HT1080 (cell line): ENCODE measurements at places on chromosomes 12 and 14.
A peak's percentile ranks its signal among the peaks of the same experiment; 100 is the strongest.

DNA sequence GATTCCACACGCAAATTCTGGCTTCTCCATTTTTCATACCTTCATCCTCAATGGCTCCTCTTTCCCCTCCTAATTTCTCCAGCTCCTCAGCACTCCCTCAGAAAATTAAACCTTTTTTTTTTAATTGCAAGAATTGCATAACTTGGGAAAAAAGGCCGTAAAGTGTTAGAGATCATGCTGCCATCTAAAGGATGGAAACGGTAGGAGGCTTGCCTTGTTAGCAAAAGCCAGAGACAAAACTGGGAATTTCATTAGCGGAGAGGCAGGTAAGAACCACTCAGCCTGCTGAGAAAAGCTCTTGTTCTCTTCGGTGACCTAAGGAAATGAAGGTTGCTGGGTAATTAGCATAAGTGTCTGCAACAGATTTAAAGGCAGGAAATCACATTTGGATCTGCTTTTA lies 204.3 kb downstream of the AEBP2 start:
- DNase-seq, result peak; percentile 17

DNA sequence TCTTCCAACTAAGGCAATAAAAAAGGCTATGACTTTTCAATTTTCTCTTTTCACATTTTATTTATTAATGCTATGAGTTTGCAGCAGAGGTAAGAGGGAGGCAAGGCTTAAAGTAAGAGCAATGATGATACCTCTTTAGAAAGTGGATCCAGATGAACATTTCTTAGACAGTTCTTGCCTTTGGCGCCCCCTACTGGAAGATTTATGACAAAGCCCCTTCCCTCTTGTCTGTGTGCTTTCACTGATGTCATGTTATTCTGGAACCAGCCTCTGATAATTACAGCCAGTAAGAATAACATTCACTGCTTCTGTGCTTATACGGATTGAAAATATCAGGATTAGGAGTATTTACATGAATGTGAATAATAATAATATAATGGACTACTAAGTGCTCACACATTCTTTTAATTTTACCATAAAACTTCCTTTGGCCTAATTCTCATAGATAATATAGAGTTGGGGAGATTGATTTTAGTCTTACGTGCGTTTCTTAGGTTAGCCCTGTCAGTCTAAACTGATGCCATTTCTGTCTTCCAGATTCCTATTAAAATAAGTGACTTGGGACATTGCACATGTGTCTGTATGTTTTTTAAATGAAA lies 1929.9 kb upstream of the SEL1L start:
- peak; percentile 31 for DNase-seq

GRCh38 chr12:22275843-22276242 lies 58.7 kb downstream of the ST8SIA1 start:
- peak; percentile 97 for DNase-seq

- no peak for DNase-seq
These were observed 262.4 kb upstream of the RMST start for GRCh38 chr12:97200181-97200580.

DNA sequence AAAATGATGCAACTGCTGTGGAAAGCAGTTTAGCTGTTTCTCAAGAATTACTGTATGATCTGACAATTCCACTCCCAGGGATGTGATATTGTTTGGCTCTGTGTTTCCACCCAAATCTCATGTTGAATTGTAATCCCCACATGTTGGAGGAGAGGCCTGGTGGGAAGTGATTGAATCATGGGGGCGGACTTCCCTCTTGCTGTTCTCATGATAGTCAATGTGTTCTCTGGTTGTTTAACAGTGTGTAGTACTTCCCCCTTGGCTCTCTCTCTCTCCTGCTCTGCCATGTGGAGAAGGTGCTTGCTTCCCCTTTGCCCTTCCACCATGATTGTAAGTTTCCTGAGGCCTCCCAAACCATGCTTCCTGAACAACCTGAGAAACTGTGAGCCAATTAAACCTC lies 93.4 kb upstream of the CPM start:
- no peak for DNase-seq

GRCh38 chr14:104795781-104796686 lies 486 bp upstream of the AKT1 start:
- DNase-seq, result no peak

DNA sequence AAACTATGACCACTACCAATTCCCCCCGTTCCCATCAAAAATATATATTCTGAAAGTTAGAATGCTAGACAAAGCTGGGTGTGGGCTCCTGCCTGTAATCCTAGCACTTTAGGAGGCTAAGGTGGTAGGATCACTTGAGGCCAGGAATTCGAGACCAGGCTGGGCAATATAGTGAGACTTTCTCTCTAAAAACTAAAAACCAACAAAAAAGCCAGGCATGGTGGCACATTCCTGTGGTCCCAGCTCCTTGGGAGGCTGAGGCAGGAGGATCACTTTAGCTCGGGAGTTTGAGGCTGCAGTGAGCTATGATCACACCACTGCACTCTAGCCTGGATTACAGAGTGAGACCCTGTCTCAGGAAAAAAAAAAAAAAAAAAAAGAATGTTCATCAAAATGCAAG lies 48.8 kb upstream of the COL2A1 start:
- DNase-seq, result no peak

DNA sequence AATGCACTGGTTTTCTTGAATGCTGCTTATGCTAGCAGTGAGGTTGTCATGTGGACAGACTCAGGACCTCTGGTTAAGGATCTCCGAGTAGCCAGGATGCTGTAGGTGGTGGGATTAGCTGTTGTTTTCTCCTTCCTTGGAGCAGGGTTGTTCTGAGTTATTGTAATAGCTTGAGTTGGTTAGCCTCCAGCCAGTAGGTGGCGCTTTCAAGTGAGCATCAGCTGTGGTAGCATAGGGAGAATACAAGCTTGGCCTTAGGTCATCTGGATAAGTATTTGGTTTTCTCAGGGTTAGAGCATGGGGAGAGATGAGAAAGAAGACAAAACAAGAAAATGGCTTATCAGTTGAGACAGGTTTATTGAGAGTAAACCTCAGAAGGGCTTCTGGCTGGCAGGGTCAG lies 299.7 kb upstream of the FBXO33 start:
- peak; percentile 15 for DNase-seq

- DNase-seq, result no peak
These were observed 705.6 kb upstream of the FOXG1 start for GRCh38 chr14:28061006-28061405.

DNA sequence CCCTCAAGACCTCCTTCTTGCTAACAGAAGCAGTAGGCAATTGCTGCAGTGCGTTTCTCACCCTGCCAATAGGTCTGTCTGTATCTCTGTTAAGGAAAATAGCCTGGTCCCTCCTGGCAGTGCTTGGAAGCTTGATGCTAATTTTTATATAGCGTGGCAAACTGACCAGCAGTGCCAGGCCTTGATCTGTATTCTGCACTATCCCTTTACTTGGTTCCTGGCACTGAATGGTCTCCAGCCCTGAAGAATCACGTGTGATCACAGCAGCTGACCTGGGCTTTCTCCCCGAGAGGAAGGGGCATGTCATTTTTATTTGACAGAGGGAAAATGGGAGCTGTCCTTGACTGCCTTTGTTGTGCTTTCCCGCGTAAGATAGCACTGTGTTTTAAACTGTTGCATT lies 48.7 kb upstream of the TRAF3 start:
- no peak for DNase-seq

GRCh38 chr14:82855912-82856391 lies 1322.3 kb upstream of the SEL1L start:
- peak; percentile 91 for DNase-seq

DNA sequence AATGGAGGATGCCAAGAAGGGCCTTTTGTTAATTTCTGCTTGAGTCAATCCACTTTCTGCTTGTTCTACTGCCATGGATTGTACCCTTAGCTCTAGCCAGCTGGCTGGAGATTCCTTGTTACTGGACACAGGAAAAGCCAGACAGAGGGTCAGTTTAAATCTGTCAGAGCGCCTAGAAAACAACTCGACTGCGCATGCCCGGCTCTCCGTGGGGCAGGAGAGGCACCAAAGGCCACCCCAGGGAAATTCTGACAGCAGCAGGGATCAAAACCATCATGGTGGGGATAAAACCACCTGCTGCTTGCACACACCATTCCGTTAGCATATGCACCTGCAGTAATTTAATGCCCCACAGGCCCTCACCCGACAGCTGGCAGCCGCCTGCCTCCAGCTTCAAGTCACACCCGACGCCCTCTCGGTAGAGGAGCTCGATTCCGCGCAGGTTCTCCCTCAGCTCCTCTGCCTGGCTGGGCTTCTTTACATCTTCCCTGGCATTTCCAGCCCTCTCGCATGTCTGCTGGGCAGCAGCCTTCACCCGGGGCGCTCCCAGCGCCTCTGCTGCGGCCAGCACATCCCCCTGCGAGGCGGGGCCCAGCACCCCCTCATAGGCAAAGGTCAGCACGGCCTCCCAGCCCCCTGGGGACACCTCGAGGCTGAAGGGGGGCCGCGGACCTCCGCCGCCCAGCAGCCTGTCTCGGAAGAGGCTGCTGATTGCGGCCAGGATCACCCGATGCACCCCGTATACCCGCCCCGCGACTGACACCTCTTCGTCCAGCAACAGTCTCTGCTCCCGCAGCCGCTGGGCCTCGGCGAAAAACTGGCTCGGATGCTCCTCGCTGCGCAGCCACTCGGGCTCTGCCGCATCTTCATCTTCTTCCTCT lies 1.0 kb downstream of the KLHL33 start:
- DNase-seq, result no peak

DNA sequence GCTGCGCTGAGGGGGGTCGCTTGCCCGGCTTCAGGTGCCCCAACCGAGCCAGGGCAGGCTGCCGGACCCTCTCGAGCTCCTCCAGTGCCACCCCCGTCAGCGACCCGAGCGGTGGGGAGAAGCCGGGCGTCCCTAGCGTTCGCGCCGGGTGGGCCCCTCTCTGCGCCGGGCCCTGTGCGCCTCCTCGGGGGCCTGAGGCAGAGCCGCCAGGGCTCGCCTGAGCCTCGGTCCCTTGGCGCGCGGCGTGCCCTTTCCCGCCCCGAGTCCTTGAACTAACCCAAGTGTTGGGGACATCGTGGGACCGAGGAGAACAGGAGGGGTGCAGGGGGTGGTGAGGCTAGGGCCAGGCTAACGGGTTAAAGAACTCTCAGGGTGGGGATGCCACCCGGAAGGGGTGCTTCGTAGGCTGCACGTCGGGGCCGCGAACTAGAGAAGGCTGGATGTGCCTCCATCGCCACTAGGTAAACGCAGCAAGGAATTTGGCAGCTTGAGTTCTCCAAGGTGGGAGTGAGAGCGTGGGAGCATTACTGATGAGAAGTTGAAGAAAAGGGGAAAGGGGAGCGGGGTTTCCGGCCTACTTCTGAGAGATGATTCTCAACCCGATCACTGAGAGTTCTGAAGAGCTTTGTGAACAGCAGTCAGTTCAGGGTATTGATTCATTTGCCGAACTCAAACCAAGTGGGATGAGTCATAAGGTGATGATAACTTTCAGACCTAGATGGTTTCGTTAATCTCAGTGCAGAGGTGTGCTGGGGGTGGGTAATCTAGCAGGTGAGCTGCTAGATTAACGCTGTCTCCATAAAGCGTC lies 618 bp downstream of the RNF34 start:
- peak; percentile 50 for DNase-seq

- no peak for DNase-seq
These were observed 166.5 kb upstream of the GSC start for GRCh38 chr14:94936401-94936892.

GRCh38 chr12:78392918-78393317 lies 471.7 kb upstream of the SYT1 start:
- DNase-seq, result peak; percentile 34

DNA sequence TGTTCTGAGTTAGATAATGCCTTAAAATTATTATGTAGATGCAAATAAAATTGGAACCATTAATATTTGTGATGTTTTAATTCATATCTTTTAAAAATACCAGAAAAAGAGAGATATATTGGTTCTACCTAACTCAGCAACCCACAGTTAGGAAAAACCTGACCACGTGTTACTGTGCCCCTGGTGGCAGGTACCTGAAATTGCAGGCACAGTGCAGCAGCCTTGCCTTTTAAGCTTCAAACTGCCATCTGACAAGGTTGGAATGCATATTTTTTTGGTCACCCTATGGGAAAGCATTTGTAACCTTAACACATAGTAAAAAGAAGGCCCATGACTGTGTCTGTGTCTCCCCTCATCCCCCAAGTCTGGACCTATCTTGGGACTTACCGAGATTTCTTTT lies 109.4 kb upstream of the NOS1 start:
- DNase-seq, result no peak

- no peak for DNase-seq
These were observed 13.3 kb downstream of the SDS start for GRCh38 chr12:113390064-113391043.

DNA sequence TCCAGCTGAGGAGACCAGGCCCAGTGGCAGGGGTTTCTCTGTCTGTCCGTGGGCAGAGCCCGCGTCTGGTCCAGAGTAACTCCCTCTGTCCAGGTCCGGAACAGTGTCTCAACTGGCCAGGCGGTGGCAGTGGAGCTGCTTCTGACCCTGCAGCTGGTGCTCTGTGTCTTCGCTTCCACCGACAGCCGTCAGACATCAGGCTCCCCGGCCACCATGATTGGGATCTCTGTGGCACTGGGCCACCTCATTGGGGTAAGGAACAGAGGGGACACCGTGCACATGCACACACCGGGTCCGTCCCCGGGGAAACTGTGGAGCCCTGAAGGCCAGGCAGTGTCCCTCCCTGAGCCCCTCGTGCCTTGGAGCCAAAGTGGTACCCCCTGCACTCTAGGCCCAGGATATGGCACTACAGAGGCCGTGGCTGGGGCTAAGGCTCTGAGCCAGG lies 1.5 kb downstream of the AQP6 start:
- no peak for DNase-seq

DNA sequence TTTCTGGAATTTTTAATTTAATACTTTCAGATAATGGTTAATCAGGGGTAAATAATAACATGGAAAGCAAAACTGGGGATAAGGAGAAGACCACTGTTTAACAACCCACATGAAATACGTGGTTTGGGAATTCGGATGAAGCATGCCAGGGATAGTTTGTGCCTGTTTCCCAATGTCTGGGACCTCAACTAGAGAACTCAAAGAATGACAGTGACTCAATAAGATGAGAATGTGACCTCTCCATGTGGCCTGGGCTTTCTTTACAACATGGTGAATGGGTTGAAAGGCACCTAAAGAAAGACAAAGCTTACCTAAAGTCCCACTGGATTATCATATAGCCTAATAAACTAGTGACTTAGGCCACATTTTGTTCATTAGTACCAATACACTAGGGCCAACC lies 460.3 kb upstream of the LRFN5 start:
- peak; percentile 1 for DNase-seq

DNA sequence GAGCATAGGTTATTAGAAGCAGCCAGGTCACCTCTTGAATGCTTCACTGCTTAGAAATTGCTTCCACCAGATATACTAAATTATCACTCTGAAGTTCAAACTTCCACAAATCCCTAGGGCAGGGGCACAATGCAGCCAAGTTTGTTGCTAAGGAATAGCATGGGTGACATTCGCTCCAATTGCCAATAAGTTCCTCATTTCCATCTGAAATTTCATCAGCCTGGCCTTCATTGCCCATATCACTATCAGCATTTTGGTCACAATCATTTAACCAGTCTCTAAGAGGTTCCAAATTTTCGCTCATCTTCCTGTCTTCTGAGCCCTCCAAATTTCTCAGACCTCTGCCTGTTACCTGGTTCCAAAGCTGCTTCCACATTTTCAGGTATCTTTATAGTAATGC lies 356.1 kb downstream of the DAD1 start:
- DNase-seq, result no peak
